ENCODE measurements at places on chromosomes 7 and 10. TPM values are rescaled to one million over a fixed set of nuclear protein-coding genes. Genes with fewer than 3 reads are reported as not detected.
A peak's percentile ranks its signal among the peaks of the same experiment; 100 is the strongest.

DNA sequence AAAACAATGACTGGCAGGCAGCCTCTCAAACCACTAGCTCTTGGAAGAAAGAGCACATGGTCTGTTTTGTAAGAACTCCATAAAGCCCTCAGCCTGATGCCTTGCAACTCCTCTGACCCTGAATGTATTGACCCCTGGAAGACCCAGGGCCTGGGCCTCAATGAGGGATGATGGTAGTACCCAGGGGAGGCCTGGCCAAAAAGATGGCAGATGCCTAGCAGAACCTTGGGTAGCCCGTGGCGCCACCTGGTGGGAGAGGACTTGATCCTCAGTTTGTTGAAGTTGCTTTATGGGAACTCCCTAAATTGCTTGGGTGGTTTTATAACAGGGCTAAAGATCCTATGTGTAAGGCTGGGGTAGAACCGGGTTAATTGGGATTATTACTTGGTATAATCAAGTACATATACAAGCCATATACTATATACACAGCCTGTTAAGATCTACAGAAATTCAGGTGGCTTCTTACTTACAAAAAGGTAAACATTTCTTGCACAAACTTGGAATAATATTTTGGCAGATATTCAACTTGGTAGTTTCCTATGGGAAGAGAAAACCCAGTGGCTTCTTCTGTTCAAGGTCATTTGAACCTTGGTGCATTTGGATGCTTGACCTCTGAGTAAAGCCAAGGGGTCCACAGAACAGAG, 95.8 kb upstream of the CACUL1 start:
- no peak overlapping the region for H3K4me3 ChIP-seq
- H3K27ac ChIP-seq: no peak overlapping the region
- peak; percentile 25 for DNase-seq
- H3K36me3 ChIP-seq: no peaks in the 10 kb centered on the region
- no peaks in the 10 kb centered on the region for H3K27me3 ChIP-seq

GPER1 gene
- 3.0 TPM for total RNA-seq

GRCh38 chr7:113128031-113128430, 9.7 kb upstream of the SMIM30 start:
- H3K36me3 ChIP-seq: no peaks in the 10 kb centered on the region
- no peaks in the 10 kb centered on the region for H3K27me3 ChIP-seq
- no peaks in the 10 kb centered on the region for H3K4me1 ChIP-seq
- no peak for DNase-seq
- no peak overlapping the region for H3K4me3 ChIP-seq

DNA sequence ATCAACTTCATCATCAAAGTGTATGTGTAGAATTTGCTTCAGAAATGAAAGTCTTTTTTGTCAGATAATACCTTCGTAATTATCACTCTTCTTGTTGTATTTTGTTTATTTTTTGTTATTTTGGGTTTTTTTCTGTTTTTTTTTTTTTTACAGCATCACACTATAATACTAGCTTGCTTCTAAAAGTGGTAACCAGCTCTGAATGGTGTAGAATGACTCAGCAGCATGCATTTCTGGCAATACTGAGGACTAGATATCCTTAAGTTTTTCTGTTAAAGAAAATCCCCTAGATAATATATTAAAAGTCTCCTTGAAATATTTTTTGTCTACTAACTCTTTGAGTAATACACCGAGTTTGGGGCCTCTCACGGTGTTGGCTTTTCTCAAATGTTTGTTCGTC, 109.1 kb downstream of the LMBR1 start:
- H3K4me3 ChIP-seq: no peak overlapping the region
- DNase-seq: no peak
- H3K36me3 ChIP-seq: peaks cover 13% of the 10 kb centered on the region
- no peaks in the 10 kb centered on the region for H3K27me3 ChIP-seq

- DNase-seq: no peak
- H3K4me3 ChIP-seq: no peak overlapping the region
- peaks cover 5% of the 10 kb centered on the region for H3K4me1 ChIP-seq
- no peaks in the 10 kb centered on the region for H3K27me3 ChIP-seq
These were observed 24.0 kb downstream of the KCNMA1 start for GRCh38 chr10:77613476-77614130.

DNA sequence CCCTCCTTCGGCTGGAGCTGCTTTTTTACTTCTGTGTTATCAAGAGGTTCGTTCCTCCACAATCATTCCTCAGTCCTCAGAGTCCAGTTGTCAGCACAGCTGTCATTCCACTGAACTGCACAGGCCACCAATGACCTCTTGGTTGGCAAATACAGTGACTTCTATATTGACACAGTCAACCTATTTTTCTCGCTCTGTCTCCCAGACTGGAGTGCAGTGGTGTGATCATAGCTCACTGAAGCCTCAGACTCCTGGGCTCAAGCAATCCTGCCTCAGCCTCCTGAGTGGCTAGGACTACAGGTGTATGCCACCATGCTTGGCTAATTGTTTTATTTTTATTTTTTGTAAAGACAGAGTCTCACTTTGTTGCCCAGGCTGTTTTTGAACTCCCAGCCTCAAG, 27.7 kb downstream of the CRCP start:
- H3K36me3 ChIP-seq: peaks cover 90% of the 10 kb centered on the region
- H3K27ac ChIP-seq: no peak overlapping the region
- H3K27me3 ChIP-seq: no peaks in the 10 kb centered on the region
- no peak for DNase-seq
- no peak overlapping the region for H3K4me3 ChIP-seq

GRCh38 chr10:84497978-84498377, 169.6 kb downstream of the CCSER2 start:
- peaks cover 3% of the 10 kb centered on the region for H3K4me1 ChIP-seq
- H3K36me3 ChIP-seq: peaks cover 11% of the 10 kb centered on the region
- H3K4me3 ChIP-seq: no peak overlapping the region
- H3K27me3 ChIP-seq: no peaks in the 10 kb centered on the region
- no peak overlapping the region for H3K27ac ChIP-seq

RPEL1 gene
- not detected for total RNA-seq

- no peak overlapping the region for H3K4me3 ChIP-seq
- no peak overlapping the region for H3K27ac ChIP-seq
These were observed 53.8 kb upstream of the BAMBI start for GRCh38 chr10:28623483-28623882.

DNA sequence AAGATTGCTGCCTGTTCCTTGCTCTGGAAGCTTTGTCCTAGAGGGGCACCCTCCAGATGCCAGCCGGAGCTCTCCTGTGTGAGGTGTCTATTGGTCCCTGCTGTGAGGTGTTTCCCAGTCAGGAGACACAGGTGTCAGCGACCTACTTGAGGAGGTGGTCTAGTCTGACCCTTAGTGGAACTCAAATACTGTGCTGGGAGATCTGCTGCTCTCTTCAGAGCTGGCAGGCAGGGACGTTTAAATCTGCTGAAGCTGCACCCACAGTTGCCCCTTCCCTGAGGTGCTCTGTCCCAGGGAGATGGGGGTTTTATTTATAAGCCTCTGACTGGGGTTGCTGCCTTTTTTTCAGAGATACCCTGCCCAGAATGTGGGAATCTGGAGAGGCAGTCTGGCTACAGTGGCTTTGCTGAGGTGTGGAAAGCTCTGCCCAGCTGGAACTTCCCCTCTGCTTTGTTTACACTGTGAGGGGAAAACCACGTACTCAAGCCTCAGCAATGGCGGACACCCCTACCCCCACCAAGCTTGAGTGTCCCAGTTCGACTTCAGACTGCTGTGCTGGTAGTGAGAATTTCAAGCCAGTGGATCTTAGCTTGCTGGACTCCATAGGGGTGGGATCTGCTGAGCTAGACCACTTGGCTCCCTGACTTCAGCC, 119.2 kb downstream of the PPP1R9A start:
- no peaks in the 10 kb centered on the region for H3K27me3 ChIP-seq
- no peaks in the 10 kb centered on the region for H3K36me3 ChIP-seq
- no peak overlapping the region for H3K27ac ChIP-seq

- no peaks in the 10 kb centered on the region for H3K36me3 ChIP-seq
- DNase-seq: no peak
- no peaks in the 10 kb centered on the region for H3K27me3 ChIP-seq
- no peak overlapping the region for H3K4me3 ChIP-seq
These were observed 170.4 kb downstream of the PTEN start for GRCh38 chr10:88033793-88034192.

POLR2J2 gene
- total RNA-seq: 29.2 TPM

- DNase-seq: no peak
- H3K4me3 ChIP-seq: no peak overlapping the region
- no peaks in the 10 kb centered on the region for H3K27me3 ChIP-seq
- no peak overlapping the region for H3K27ac ChIP-seq
- H3K4me1 ChIP-seq: no peaks in the 10 kb centered on the region
These were observed 540.1 kb downstream of the PTPRN2 start for GRCh38 chr7:158047391-158048059.

DNA sequence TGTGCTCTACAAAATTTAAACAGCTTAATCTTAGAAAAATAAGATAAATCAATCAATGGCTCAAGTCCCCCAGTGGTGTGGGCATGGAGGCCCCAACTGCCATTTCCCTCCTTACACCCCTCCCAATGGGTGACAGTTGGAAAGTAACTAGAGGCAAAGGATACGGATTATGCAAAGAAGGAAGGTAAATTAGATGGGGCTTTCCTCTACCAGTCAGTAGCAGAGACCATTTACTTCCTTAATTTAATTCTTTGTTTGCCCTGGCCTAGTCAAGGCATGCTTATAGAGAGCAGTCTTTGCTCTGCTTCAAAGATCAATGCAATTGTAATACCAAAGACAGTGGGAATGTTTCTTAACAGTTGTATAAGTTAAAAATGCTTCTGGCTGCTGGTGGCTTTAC, 63.3 kb upstream of the PAPSS2 start:
- H3K4me3 ChIP-seq: no peak overlapping the region
- peak overlapping the region; percentile 35 for H3K27ac ChIP-seq
- no peaks in the 10 kb centered on the region for H3K36me3 ChIP-seq
- H3K4me1 ChIP-seq: peaks cover 12% of the 10 kb centered on the region
- peaks cover 2% of the 10 kb centered on the region for H3K27me3 ChIP-seq

- H3K36me3 ChIP-seq: no peaks in the 10 kb centered on the region
- no peak for DNase-seq
- H3K4me1 ChIP-seq: no peaks in the 10 kb centered on the region
- peaks cover 6% of the 10 kb centered on the region for H3K27me3 ChIP-seq
- no peak overlapping the region for H3K4me3 ChIP-seq
- no peak overlapping the region for H3K27ac ChIP-seq
These were observed 9.4 kb upstream of the AKR1B15 start for GRCh38 chr7:134539380-134540004.

CYP51A1 gene
- 90.9 TPM for total RNA-seq

DNA sequence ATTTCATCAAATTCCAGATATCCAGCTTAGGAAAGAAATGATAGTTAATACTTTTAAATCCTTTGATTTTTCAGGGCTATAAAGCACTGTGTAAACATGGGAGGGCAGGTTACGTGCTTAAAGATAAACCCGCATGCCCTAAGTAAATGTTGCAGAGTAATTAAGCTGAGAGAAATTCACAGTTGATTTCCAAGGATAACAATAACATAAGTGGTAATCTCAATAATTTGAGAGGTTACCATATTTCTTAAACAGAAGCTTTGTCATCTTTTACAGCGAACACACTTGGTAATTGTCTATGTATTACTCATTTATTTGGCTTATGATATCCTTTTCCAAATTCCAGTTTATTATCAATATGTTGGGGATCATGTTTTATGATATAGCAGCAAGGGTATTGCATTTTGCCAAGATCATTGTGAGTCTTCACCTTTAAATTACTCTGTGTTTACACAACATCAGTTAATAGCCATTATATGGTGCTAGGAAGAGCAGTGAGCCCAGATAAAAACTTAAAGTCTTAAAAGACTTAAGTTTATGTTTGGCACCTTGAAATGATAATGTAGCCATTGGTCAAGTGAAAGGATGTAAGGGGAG, 15.4 kb downstream of the MGAM start:
- no peaks in the 10 kb centered on the region for H3K4me1 ChIP-seq
- no peak overlapping the region for H3K27ac ChIP-seq
- DNase-seq: no peak
- H3K36me3 ChIP-seq: no peaks in the 10 kb centered on the region
- no peak overlapping the region for H3K4me3 ChIP-seq

- no peak overlapping the region for H3K4me3 ChIP-seq
- peaks cover 3% of the 10 kb centered on the region for H3K27me3 ChIP-seq
- no peak overlapping the region for H3K27ac ChIP-seq
- peaks cover 4% of the 10 kb centered on the region for H3K4me1 ChIP-seq
- no peaks in the 10 kb centered on the region for H3K36me3 ChIP-seq
These were observed 35.3 kb downstream of the PLPP4 start for GRCh38 chr10:120492346-120492745.

GRCh38 chr10:101133489-101134298, 2.6 kb downstream of the TLX1 start:
- no peak overlapping the region for H3K27ac ChIP-seq
- H3K4me3 ChIP-seq: peak overlapping the region; percentile 42
- peaks cover 70% of the 10 kb centered on the region for H3K27me3 ChIP-seq
- peaks cover 44% of the 10 kb centered on the region for H3K4me1 ChIP-seq
- H3K36me3 ChIP-seq: no peaks in the 10 kb centered on the region

DNA sequence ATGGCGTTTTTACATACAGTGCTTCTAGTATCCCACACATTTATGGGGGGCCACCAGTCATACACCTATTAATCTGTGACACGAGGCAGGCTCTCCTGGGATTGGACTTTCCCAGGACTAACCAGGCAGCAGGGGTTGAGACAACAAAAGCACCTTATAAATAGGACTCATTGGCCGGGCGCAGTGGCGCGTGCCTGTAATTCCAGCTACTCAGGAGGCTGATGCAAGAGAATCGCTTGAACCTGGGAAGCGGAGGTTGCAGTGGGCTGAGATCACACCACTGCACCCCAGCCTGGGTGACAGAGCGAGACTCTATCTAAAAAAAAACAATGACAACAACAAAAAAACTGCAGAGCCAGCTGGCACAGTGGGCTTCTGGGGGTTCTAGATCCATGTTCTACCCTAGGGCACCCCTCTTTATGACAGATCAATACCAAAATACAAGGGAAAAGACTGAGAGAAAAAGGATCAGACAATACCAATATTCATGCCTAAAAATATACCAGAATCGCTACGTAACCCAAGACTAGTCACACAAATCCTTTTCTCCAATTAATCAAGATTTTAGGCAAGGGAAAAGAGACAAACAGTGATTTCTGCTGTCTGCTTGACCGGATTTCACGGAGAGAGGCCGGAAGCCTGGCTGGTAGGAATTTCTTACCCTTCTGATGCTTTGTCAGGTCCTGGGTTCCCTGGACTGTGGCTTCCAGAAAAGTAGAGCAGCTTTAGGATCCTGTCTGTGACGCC, 98.4 kb upstream of the CCNY start:
- H3K4me3 ChIP-seq: no peak overlapping the region
- peaks cover 3% of the 10 kb centered on the region for H3K27me3 ChIP-seq
- DNase-seq: no peak
- no peaks in the 10 kb centered on the region for H3K36me3 ChIP-seq
- no peak overlapping the region for H3K27ac ChIP-seq
